ENCODE measurements at places on chromosomes 2 and 18.

DNA sequence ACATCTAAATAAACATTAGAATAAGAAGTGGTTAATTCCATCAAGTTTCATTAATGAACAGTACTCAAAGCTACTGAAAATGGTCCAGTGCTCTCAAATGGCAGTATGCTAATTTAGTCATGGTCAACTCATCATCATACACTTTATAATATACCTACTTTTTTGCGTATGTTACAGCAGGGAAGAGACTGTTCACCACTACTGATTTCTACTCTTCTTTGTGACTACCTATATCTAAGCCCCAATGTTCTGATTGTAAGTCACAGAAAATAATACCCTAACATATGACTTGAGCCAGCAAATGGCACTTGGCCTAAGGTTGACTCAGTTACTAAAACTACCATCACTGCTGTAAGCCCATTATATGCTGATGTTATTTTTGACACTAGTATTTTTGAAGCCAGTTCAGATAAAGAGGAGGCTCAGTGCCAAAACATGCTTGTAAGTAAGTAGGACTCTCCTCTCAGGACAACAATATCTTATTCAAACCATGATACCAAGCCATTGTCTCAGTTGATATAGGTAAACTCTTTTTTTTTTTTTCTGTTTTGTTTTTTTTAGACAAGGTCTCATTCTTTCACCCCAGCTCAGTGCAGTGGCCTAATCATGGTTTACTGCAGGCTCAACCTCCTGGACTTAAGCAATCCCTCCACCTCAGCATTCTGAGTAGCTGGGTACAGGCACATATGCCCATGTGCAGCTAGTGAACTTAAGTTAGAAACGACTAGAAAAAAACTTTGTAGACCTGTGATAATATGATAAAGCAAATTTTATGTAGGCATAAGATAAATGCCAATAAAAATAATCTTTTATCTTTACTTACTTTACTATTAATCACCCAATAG is 266.9 kb downstream of the ZNF385B start:
- no peak for DNase-seq

DNA sequence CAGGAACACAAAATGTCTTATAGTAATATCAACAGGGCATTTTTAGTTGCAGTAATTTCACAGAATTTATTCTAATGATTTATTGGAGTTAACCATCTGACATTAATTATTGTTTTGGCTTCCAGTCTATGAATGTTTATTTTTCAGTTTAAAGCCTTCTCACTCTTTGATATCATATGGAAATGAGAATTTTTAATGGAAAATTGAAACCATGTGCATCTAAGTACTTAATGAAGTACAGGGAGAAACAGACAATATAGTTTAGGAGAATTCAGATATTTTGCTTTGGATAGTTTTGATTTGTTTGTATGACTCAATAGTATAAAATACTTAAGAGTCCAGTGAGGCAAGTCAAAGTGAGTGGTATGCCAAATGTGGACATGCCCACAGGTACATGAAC is 126.1 kb downstream of the OLA1 start:
- no peak for DNase-seq

GRCh38 chr18:34084635-34085034 is 140.1 kb downstream of the NOL4 start:
- DNase-seq = no peak

- DNase-seq = no peak
Observed at GRCh38 chr2:60412027-60412426, 141.4 kb downstream of the BCL11A start.

All from effector memory CD4-positive, alpha-beta T cell (primary cell).